ENCODE measurements at places on chromosomes 5 and 9. TPM values are rescaled to one million over a fixed set of nuclear protein-coding genes. Genes with fewer than 3 reads are reported as not detected.

Gene ENC1
- 43.7 TPM for total RNA-seq

Gene MAMDC2
- 4.7 TPM for total RNA-seq

Gene CCL27
- 0.17 TPM for total RNA-seq

Gene LRRC26
- total RNA-seq, result not detected

Gene SLC6A7
- total RNA-seq, result not detected

Gene PIP5K1B
- total RNA-seq, result 0.13 TPM

Gene ADAM19
- total RNA-seq, result 24.6 TPM

Gene SIT1
- 0.07 TPM for total RNA-seq

Gene FOXD1
- total RNA-seq, result 6.8 TPM

Gene RABGAP1
- total RNA-seq, result 52.0 TPM

Gene DMRTA1
- 0.66 TPM for total RNA-seq

Gene OLFML2A
- total RNA-seq, result 1.3 TPM

Gene CLIC3
- 2.9 TPM for total RNA-seq

Gene MLANA
- total RNA-seq, result not detected

Gene ORM2
- total RNA-seq, result not detected

Gene ARL14EPL
- not detected for total RNA-seq

Gene PCDHA5
- 0.07 TPM for total RNA-seq

Gene NRG2
- total RNA-seq, result 0.98 TPM

Gene CHSY3
- 41.9 TPM for total RNA-seq

Gene SPINK5
- total RNA-seq, result not detected

Gene SMIM33
- total RNA-seq, result not detected

Gene GPR150
- 0.40 TPM for total RNA-seq

Gene TTC16
- 0.07 TPM for total RNA-seq

Gene ATOX1
- 51.4 TPM for total RNA-seq

Gene HRCT1
- 0.59 TPM for total RNA-seq

Gene GFI1B
- total RNA-seq, result not detected

Gene TPRN
- 9.5 TPM for total RNA-seq

Gene TEK
- 15.5 TPM for total RNA-seq

Gene BTNL8
- total RNA-seq, result not detected

Gene ELAVL2
- total RNA-seq, result not detected

Gene TAF7
- total RNA-seq, result 56.6 TPM

Gene TMEM171
- total RNA-seq, result 1.3 TPM

Gene ZBED3
- total RNA-seq, result 0.52 TPM

Gene FBP1
- total RNA-seq, result not detected

Gene BTNL9
- not detected for total RNA-seq

Gene CCDC152
- 0.26 TPM for total RNA-seq

Gene ZDHHC11B
- total RNA-seq, result not detected

Gene SPOCK1
- 305 TPM for total RNA-seq

Gene DIMT1
- total RNA-seq, result 23.5 TPM

Gene MAP1B
- total RNA-seq, result 199 TPM

Gene MCIDAS
- not detected for total RNA-seq

Gene PLPPR1
- not detected for total RNA-seq

Gene SLC4A9
- 0.07 TPM for total RNA-seq

Gene IL4
- not detected for total RNA-seq

Measured in smooth muscle cell of the pulmonary artery (primary cell).